Tibial artery (tissue), 4 donors: ENCODE measurements at places on chromosomes 5 and 9.

DNA sequence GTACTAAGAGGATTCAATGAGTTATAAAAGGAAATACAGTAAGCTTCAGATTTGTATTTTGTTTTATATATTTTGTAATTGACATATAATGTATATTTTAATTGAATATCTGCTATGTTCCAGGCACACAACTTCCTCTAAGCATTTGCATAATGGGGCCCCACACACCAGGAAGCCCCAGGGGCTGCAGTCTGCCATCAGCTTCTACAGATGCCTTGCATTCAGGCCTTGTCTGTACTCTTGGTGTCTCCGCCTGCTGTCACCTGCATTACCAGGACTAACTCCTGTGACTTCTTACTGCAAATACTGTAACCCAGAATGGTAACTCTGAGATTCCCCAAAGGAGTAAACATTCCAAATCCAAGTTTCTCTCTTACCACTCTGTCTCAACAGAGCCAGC is 20.6 kb downstream of the ARL15 start:
- no peak for DNase-seq

GRCh38 chr9:4010309-4010708 is 289.6 kb downstream of the GLIS3 start:
- DNase-seq = no peak

DNA sequence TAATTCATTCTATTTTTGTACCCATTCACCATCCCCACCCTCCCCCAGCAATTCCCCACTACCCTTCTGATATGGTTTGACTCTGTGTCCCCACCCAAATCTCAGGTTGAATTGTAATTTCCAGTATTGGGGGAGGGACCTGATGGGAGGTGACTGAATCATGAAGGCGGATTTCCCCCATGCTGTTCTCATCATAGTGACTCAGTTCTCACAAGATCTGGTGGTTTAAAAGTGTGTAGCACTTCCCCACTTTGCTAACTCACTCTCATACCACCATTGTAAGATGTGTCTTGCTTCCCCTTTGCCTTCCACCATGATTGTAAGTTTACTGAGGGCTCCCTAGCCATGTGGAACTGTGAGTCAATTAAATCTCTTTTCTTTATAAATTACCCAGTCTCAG is 25.9 kb upstream of the TESK1 start:
- no peak for DNase-seq

DNA sequence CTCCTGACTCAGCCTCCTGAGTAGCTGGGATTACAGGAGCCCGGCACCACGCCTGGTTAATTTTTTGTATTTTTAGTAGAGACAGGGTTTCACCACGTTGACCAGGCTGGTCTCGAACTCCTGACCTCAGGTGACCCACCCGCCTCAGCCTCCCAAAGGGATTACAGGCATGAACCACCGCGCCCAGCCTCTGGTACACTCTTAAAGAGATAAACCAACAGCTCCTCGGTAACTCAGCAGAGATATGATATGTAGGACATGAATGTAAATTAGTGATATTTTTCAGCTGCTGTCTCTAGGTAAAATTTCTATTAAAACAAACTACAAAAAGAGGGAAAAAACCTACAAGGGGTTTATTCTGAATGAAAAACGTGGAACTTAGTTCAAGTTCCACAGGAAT is 42.8 kb upstream of the HK3 start:
- DNase-seq = no peak

DNA sequence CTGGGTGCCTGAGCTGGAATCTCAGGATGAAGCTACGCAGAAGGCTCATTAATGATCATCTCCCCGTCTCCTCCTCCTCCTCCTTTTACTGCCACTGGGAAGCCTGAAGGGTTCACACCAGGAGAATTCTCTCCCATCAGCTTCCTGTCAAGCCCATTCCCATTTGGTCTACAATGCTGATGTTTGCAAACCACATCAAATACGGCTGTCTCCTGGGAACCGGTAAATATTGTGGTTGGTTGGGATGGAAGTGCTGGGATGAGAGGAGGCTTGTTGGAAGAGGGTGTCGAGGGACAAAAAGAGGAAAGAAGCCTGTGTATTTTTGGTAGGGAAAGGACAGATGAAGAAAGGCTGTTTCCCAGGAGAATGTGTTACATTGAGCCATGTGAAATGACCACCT is 13.2 kb upstream of the S1PR3 start:
- peak; percentile 2 for DNase-seq

DNA sequence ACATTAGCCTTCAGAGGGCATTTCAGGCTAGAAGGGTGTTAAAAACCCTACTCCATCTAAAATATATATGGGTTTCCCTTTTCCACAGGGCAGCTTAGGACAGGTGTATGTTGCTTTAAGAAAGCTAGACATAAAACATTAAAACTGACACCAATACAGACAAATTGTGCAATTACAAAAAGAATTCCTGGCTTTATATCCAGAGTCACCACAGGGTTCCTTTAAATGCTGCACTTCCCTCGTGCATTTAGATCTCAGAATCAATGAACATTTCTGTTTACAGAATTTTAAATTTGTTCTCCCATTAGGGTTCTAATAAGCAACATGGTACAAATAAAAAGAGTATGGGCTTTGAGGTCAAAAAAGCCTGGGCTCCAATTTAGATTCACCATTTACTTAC is 170.2 kb downstream of the MAPKAP1 start:
- DNase-seq = no peak

DNA sequence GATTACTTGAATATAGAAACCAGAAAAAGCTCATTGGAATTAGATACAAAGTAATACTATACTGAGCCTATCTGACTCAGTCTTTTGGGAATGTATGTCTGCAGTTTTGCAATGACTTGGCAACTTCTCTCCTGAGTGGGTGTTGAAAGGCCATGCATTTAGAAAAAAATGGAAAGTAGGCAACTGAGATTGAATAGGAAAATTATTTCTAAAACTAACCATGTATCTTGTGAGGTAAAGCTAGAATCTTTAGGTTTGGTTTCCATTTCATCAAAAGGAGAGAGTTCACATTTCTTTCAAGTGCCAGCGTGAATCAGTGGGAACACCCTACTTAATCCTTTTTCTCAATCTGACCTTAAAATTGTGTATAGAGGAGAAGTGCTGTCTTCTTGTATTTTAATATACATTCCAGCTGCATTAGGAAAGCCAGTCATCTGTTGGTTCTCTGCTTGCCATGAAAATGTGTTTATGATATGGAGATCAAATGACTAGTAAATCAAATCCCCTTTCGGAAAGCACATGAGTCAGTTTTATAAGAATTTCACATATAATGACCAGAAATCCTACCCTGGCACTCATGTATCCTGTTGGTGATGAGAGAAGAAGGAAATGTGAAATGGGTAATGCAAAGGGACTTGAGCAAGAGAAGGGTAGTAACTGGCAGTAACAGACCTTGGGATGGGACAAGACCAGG is 30.4 kb downstream of the NFX1 start:
- DNase-seq = no peak

GRCh38 chr9:34310215-34310614 is 18.9 kb downstream of the KIF24 start:
- no peak for DNase-seq

GRCh38 chr5:96243203-96243602 is 189.8 kb downstream of the PCSK1 start:
- DNase-seq = no peak

- no peak for DNase-seq
Measured at GRCh38 chr5:90221951-90222350, 187.6 kb downstream of the CETN3 start.

- no peak for DNase-seq
Measured at GRCh38 chr5:41921166-41921565, 3.9 kb upstream of the FBXO4 start.

GRCh38 chr9:6904371-6904770 is 146.6 kb downstream of the KDM4C start:
- DNase-seq = no peak

DNA sequence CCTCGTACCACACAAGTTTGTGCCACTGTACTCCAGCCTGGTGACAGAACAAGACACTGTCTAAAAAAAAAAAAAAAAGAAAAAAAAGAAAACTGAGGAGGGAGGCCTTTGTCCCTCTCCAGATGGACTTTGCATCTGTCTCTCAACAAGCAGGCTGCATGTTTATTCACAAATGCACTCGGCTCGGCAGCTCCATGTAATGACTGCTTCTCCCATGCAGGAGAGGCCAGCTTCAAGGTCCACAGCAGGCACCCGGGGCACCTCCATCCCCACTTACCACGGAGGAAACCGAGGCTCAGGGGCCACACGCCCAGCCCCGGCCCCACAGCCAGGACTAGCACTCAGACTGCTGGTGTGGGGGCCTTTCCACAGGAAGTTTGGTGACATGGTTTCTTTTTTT is 13.1 kb upstream of the NCS1 start:
- DNase-seq = no peak

DNA sequence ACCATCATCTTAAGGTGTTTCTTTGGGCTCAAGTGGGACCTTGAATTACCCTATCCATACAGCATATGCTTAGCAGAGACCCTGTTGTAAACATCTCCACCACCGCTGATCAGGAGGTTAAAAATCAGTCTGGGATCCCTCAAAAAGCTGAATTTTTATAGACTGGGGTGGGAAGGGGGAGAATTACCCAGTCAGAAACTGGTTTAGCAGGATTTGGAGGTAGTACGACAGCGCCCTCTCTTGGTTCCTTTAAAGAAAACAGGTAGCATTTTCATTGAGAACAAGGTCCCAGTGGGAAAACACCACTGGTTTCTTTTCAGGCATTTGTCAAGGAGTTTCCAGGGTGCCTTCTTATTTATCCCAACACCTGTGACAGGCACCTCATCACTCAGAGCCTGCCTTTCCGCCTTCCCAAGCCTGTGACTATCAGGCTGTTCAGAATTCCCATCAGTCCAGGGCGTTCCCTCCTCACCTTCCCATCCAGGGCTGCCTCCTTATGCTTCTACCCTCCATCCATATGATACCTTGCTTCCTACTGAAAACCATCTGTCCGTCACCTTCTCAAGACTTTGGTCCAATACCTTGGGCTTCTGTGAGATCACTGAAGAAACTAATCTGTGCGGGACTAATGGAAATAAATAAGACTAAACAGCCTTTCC is 203.8 kb upstream of the RAI14 start:
- DNase-seq = no peak

DNA sequence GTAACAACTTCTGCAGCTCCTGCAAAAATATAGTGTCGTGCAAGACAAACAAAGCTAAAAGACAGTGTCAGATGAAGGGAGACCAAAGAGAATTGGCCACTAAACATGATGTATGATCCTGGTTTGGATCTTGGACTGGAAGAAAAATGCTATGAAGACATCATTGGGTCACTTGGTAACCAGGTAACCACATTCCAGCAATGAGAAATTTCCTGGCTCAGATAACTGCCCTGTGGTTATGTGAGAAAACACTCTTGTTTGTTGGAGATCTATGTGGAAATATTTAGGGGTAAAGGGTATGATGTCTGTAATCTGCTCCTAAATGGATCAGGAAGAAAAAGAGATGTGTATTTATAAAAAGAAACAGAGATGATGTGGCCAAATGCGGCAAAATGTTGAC is 45.5 kb upstream of the ANKRD33B start:
- no peak for DNase-seq

DNA sequence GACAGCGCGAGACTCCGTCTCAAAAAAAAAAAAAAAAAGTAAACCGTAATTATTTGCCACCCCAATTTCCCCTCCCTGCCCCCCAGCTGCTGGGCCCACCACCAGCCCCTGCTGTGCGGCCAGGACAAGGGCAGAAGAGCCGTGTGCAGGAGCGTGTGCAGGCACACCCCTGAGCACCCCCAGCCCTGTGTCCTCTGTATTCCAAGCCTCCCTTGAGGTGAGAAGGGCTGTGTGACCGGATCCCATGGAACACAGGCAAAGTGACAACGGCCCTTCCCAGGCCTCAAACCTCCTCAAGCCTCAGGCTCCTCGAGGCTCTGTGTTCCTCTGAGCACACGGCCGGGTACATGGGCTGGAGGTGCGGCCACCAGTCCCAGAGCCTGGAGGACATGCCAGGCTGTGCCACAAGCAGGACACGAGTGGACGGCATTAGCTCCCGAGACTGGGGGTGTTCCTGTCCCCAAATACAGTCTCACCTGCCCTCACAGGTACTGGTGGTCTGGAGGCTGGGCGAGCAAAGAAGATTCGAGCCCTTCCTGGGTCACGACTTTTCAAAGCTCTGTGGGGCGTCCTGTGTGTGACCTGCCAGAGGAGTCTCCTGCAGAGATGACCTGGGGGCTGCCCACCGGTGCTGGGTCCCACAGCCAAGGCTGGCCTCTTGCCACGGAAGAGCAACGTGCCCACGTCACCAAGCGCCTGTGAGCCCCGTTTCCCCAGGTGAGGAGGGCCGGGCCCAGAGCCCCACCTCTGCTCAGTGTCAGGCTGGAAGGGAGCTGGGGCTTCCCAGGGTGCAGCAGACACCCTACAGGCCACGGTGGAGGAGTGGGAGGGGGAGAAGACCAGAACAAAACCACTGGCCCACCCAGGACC is 47.1 kb upstream of the SIMC1 start:
- no peak for DNase-seq

DNA sequence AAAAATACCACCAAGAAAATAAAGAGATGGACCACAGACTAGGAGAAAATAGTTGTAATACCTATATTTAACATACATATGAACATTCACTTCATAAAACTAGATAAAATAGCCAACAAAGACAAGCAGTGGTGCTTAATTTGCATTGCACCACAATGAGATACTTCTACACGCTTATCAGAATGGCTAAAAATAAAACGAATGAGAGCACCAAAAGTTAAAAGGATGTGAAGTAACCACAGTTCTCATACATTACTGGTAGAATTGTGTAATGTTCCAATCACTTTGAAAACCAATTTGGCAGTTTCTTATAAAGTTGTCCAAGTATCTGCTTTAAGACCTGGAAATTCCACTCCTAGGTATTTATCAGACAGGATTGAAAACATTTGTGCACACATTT is 198.9 kb upstream of the SGCD start:
- DNase-seq = no peak

DNA sequence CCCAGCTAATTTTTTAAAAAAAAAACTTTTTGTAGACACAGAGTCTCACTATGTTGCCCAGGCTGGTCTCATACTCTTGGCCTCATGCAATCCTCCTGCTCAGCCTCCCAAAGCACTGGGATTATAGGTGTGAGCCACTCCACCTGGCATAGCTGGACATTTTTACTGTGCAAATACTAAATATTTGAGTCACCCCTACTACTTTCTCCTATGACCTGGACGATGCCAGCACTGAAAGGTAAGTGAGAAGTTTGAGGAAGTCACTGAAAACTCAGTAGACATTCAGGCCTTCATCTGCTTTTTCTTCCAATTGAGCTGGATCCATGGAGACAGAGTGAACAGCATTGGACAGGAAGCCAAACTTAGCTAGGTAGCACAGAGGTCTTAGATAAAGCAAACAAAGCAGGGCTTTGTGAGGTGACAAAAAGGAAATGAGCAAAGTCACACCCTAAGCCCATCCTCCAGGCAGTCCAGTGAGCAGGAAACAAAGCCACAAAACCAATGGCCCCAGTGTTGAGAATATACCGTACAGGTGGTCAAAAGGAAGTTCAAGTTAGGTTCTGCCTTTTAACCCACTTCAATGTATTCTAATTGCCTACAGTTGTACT is 192.6 kb upstream of the RASA1 start:
- no peak for DNase-seq
